ENCODE measurements at places on chromosomes 16 and 17.

- no peak for DNase-seq
These were observed 22.2 kb downstream of the SLC43A2 start for GRCh38 chr17:1606352-1606985.

GRCh38 chr16:83689385-83689831 is 118.4 kb upstream of the HSBP1 start:
- DNase-seq: no peak

- peak; percentile 21 for DNase-seq
These were observed 407 bp downstream of the MCRIP1 start for GRCh38 chr17:81832608-81833159.

DNA sequence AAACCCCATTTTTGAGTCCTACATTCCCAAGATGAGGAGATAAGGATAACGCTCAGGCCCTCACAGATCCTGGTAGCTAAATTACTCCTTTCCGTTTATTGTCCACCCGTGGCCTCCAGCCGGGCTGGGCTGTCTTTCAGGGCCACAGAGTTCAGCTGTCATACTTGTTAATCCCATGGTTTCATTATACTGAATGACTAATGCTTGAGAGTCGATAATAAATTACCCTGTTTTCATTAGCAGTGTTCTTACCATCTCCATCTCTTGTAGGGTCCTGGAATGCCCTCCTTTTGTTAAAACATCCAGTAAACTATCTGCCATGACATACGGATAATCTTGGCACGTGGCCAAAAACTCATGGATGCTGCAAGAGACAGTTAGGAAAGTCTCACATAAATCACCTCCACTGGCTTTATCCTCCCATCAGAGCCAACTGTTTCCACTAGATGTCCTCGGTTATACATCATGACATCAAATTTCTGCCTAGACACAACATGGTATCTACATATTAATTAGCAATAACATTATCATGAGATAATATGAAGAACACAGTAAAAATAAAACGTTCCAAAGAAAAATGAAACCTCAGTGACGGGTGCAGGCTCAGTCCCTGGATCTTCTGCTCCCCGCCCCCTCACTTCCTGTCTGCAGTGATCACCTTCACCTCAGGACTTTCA is 45.3 kb downstream of the BRD7 start:
- no peak for DNase-seq

- no peak for DNase-seq
These were observed 18.4 kb upstream of the CLEC18B start for GRCh38 chr16:74439685-74440084.

GRCh38 chr17:38613981-38614779 is 8.4 kb upstream of the SRCIN1 start:
- no peak for DNase-seq

- no peak for DNase-seq
These were observed 73.1 kb downstream of the CCDC182 start for GRCh38 chr17:57671667-57672632.

DNA sequence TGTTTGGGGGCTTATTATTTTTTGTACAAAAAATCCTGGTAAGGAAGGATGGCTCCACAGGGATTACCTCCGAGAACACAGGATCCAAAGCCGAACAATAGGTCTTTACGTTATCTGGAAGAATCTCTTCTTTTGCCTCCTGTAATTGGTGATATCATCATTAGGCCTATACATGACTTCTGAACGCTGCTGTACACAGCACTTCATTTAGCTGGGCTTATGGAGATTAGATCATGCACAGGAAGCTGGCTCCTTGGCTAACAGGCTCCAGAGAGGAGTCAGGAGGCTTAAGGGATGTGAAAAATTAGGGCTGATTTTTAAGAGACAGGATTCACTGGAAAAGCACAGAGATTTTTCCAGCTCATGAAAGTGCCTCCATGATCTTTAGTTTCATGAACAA is 54.7 kb downstream of the TANGO6 start:
- no peak for DNase-seq

DNA sequence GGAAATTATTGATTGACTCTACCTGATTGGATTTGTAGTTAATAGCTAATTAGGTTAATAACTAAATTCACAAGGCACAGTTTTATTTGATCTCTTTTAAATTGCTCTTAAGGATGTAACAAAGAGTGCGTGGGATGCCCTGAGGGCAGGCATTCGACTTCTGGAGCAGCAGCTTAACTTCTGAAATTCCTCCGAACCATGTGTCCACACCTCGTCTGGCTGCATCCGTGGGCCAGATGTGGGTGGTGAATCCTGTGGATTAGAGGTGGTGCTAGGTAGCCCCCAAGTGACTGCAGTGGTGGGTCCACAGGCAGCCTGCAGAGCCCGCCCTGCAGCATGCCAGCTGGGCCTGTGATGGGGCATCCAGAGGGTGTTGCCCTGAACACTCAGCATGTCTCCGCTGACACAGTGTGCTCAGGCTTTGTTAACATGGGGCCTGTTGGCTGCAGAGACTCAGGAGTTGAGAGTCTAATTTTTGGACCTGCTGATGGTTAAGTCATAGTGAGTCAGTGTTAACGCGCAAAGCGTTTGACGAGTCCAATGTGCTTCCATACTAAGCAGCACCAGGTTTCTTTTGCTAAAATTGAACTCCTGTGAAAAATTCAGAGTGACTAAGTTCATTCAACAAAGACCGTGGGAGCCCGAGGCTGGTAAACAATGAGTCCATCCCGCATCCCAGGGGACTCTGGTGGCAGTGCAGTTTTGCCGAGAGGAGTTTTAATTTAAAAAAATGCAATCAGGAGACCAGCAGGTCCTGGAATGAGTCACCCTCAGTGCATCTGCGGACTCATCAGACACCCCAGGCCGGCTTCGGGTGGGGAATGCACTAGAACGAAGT is 3.8 kb upstream of the NPB start:
- no peak for DNase-seq

GRCh38 chr17:35448214-35448898 is at the start of gene SLFN13:
SLFN13 (minus strand) TSS chr17:35448766; CDS start chr17:35445680, 3,086 bp downstream.
- peak; percentile 89 for DNase-seq

DNA sequence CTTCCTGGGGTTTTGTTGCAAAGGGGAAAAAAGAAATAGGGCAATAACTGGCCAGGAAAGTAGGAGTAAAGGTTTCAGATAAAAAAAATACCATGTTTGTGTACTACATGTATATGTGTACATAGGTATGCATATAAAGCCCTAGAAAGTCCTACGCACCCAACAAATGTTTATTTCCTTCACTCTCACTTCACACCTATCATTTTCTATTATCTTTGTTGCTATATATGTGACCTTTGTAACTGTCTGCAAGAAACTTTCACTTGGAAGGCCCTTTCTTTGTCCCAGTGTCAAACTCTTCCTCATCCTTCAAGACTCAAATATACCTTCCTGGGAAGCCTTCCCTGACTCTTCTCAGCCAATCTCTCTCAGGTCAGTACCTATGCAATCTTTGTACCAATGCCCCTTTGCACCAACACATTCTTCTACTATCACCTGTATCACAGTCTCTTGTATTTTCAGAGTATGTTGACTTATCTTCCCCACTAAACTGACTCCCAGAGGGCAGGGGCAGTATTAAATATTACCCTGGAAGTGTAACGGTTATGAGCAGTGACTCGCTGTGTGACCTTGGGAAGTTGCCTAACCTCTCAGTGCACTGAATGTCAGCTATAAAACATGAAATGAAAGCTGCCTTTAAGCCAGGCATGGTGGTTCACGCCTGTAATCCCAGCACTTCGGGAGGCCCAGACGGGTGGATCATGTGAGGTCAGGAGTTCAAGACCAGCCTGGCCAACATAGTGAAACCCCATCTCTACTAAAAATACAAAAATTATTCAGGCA is 6.5 kb downstream of the XPO6 start:
- no peak for DNase-seq

DNA sequence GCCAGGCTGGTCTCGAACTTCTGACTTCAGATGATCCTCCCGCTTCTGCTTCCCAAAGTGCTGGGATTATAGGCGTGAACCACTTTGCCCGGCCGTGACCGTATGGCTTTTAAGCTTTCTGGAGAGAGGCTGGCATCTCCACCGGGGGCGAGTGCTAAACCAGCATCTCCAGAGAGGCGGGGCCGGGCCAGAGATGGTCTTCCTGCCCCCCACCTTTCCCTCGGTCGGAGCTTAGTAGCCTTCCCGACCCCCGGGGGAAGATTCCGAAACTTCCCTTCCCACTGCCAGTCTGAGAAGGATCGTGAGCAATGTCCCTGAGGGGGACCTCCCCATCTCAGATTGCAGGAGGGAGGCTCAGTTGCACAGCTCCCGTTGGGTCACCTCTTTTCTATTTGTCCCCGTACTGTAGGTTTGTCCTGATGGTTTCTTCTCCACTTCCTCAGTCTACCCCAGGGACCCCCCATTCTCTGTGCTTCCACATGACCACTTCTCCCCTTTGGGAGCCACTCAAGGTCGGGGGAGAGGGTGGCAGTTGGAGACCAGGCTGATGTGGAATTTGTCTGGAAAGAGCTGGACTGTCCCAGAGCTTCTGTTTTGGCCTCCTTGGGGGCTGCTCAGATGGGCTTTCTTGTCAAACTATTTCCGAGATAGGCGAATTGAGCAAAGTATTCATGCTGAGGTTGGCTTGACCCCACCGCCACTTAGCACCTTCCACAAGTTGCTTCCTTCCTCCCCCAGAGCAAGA is 18.2 kb downstream of the IGF2BP1 start:
- DNase-seq: no peak

- DNase-seq: no peak
These were observed 352.6 kb downstream of the WWOX start for GRCh38 chr16:78452025-78452555.

DNA sequence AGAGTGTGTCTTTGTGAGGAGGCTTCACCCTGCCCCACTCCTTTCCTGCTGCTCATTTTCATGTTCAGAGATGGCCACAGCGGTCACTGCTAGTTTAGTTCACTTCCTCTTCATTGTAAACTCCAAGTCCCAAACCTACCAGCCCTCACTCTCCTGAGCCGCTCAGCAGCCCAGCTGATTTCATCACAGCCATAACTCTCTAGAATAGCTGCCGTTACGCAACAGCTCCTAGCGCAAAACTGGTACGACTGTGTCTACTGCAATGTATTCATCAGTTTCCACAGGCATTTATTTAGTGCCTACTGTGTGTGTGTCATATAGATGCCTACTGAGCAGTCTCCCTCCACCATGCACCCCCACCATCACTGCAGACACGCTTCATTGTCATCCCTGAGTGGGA is 233.5 kb upstream of the RPL38 start:
- no peak for DNase-seq

- no peak for DNase-seq
These were observed 9.4 kb upstream of the GCGR start for GRCh38 chr17:81794509-81794908.

GRCh38 chr17:67435122-67435521 is 58.0 kb downstream of the PITPNC1 start:
- no peak for DNase-seq

DNA sequence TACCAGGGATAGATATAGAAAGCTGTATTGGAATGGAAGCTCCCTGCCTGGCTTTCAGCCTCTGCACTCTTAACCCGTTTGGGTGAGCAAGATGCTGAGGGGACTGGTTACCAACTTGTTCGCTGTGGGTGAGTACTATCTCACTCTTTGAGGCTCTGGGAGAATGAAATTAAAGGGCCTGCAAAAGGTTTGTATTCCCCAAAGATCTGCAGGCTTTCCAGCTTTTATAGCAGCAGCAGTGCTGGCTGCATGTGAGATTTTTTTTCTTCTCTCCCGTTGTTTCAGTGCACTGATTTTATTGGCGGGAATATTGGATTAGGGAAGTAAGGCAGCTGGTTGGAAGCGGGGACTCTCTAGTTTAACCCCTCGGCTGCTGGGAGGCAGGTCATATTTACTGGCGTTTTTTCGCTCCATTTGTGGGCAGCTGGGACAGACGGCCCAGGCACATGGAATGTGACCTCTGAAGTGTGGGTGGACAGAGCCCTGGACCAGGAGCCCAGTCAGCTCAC is 30.9 kb downstream of the C17orf75 start:
- DNase-seq: peak; percentile 4

- DNase-seq: no peak
These were observed 6.7 kb downstream of the TRPV1 start for GRCh38 chr17:3602499-3602898.

GRCh38 chr16:86512860-86513470 is 2.6 kb downstream of the FOXF1 start:
- DNase-seq: no peak

- no peak for DNase-seq
These were observed 59.8 kb upstream of the RBFOX3 start for GRCh38 chr17:79670537-79671084.

Data from DMS79 (cell line).